ENCODE measurements at places on chromosomes 3 and 15.

GRCh38 chr15:65335278-65336055, 31.0 kb downstream of the RNU5B-1 start:
- DNase-seq, result no peak

DNA sequence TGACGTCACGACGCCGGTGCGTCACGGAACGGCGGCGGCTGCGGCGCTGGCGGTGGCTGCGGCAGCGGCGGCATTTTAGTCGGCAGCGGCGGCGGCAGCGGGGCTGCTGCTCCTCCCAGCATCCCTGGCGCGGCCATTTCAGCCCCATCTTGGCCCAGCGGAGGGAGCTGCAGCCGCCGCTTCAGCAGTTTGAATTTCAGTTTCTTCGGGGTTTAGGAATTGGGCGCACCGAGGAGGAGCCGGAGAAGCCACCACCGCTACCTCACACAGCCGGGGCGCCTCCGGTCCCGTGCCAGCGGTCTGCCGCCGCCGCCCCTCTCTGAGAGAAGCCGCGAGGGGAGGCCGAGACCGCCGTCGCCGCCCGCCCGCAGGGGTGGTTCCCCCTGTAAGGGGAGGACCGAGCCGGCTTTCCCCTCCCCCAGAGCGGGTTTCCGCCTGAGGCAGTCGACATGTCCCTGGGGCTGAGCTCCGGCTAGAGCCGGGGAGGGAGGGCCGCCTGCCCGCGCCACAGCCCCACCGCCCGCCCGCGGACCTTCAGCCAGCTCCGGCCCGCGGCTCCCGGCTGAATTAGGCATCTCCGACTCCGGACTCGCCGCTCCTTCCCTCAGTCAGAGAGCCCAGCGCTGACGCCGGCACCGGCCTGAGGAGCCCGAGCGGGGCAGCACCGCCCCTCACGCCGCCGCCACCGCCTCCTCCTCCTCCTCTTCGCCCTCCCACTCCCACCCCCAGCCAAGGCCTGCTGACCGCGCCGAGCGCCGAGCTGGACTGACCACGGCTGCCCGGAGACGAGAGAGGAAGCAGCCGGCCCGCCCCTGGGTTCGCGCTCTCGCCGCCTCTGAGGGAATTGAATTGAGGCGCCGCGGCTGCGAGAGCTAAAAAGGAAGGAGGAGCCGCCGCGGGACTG, at the start of gene TSC22D2:
TSC22D2 (plus strand) TSS at position 78 of the 904 bp plus-strand sequence. CDS start 1,053 bp downstream, outside the sequence.
- DNase-seq, result peak; percentile 95

DNA sequence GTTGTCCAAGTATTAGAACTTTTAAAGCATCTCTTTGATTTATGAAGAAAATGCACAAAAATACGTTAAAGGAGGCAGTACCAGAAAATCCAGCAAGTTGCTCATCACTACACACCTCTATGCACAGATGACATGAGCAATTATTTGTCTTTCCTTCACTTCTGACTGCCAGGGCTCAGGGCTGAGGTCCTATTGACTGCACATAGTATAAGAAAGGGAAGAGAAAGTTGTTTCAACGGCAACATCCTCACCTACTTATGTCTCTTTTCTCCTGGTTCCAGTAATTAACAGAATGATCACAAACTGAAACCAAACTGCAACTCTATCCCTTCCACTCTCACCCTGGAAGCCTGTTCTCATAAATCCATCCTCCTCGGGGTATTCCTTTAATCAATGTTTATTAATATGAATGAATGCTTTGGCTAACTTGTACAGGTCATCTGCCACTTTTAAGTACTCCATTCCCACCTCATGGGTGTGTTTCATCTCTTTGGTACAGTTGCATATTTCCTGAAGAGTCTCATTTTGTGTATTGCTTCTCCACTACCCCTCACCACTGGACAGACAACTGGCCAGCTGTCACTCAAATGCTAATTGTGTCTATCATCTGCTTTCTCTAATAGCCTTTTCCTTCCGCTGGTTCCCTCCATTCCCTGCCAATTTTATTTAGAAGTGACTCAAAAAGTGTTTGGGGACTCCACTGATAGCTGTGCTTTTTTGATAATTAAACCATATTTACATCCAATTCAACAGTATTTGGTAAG, 34.5 kb downstream of the RAB27A start:
- no peak for DNase-seq

DNA sequence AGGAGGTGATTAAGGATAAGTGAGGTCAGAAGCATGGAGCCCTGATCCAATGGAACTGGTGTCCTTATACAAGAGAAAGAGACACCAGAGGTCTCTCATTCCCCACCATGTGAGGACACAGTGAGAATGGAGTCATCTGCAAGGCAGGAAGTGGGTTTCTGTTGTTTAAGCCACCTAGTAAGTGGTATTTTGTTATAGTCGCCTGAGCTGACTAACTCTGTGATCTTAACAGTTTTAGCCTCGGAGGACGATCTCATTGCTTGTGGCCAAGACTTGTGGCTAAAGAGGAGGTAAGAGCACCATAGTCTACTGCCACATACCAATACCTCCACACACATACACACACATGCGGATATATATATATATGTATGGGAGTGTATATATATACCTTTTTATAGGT, 73.8 kb downstream of the MCTP2 start:
- DNase-seq, result no peak

DNA sequence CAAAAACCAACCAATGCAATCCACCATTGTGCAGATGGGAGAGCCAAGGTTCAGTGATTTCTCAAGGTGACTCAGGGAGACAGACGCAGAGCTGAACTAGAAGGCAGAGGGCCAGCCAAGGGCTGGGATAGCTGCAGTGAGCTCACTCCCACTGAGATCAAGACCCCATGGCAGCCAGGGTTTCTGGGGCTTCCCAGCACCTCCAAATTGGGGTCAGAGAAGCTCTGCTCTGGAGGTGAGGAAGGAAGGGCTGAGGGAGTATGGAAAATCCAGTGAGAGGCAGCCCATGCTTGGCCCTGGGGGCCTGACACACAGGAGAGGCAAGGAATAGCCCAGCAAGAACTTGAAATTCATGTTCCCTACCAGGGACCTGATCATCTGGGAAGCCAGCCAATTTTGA, 61.0 kb downstream of the ISG20 start:
- no peak for DNase-seq

GRCh38 chr3:31953091-31953490, 28.0 kb downstream of the OSBPL10 start:
- no peak for DNase-seq

GRCh38 chr3:108970561-108970960, 16.9 kb upstream of the GUCA1C start:
- DNase-seq, result no peak

GRCh38 chr3:162138509-162138908, 641.9 kb downstream of the OTOL1 start:
- DNase-seq, result no peak

- no peak for DNase-seq
These were observed 2.5 kb downstream of the MPI start for GRCh38 chr15:74892313-74892712.

DNA sequence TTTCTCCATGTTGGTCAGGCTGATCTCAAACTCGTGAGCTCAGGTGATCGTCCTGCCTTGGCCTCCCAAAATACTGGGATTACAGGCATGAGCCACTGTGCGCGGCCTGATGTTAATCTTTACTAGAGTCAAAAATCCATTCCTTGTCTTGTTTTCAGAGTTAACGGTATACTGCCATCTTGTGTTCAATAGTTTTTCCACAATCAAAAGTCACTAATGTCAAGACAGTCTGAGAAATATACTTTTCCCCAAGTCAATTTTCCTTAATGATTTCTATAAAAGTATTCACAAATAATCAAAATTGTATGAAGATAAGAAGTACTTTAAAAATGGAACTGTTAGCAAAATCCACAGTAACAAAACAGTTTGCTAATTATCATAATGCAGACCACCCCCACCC, 8.5 kb downstream of the CRBN start:
- no peak for DNase-seq

- DNase-seq, result no peak
These were observed 162.6 kb upstream of the PFN2 start for GRCh38 chr3:150133293-150133692.

GRCh38 chr15:90036806-90037510, 35.8 kb downstream of the ZNF710 start:
- DNase-seq, result no peak

GRCh38 chr3:95719481-95719880, 1094.9 kb upstream of the EPHA6 start:
- DNase-seq, result no peak

- DNase-seq, result no peak
These were observed 58.4 kb upstream of the HRH1 start for GRCh38 chr3:11095932-11096265.

GRCh38 chr3:146653978-146654377, 48.8 kb upstream of the PLSCR5 start:
- DNase-seq, result no peak

DNA sequence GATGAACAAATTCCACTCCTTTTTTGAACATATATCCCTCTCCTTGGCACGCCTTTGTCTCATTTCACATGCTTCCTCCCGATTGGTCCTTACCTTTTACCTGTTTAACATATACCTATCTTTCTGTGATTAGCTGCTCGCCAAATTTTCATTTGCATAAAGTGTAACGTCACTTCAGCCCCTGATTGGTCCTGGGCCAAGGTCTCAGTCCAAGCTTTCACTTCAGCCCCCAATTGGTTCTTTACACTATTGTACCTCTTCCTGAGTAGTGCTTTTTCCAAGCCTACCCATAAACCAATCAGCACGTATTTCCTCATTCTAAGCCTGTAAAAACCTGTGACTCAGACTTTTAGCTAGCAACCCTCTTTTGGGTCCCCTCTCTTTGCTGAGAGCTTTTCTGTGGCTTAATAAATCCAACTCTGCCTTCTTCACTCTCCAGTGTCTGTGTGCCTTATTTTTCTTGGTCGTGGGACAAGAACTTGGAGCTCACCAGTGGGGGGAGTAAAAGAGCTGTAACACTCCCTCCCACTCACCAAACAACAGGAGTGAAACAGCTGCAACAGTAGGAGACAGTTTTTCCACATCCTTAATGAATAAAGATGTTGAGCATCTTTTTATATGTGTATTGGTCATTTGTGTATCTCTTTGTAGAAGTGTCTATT, 584 bp upstream of the XCR1 start:
- no peak for DNase-seq

DNA sequence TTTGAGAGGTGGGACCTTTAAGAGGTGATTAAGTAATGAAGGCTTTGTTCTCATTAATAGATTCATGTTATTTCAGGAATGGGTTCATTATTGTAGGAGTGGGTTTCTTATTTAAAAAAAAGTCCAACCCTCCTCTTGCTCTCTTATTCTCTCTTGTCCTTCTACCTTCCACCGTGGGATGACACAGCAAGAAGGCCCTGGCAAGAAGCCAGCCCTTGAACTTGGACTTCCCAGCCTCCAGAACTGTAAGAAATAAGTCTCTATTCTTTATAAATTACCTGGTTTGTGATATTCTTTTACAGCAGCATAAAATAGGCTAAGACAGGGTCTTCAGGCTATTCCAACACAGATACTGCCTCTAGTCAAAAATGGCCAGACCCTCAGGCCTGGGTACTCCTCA, 62.2 kb downstream of the MYLK start:
- DNase-seq, result no peak

DNA sequence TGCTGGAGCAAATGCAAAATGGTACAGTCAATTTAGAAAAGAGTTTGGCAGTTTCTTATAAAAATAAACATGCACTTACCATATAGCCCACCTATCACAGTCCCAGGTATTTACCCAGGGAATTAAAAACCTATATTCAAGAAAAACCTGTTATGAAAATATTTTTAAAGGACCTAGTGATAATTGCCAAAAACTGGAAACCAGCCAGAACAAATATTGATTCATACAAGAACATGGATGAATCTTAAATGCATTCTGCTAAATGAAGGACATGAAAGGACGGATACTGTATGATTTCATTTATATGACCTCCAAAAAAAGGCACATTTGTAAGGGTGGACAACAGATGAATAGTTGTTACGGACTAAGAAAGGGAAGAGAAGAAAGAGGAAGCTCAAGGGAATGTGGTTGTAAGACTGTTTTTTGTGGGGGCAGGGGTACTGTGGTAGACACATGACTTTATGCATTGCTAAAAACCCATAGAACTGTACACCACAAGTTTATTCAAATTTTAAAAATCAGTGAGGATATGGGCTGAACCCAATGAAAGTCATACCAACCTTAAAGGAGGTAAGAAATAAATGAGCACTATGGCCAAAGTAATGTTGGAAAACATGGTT, 61.0 kb downstream of the ZBBX start:
- no peak for DNase-seq

DNA sequence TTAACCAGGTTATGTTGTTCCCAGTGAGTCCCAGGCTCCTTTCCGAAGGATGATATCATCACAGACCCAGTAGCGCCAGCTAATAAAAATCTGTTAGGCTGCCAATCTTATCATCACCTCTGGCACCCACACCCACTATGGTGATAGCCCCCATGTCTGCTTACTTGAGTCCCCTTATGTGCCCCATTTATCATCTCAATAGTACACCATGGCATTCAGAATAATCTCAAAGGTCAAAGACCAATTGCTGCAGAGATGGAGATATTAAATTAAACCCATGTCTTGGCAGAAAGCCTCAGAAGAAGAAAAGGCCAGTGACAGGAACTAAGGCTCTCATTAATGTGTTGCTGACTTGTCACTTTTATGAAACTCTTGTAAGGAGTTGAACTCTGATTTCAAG, 32.8 kb downstream of the CPNE4 start:
- DNase-seq, result no peak

- DNase-seq, result no peak
These were observed 9.6 kb upstream of the LRRC2 start for GRCh38 chr3:46575577-46576222.

DNA sequence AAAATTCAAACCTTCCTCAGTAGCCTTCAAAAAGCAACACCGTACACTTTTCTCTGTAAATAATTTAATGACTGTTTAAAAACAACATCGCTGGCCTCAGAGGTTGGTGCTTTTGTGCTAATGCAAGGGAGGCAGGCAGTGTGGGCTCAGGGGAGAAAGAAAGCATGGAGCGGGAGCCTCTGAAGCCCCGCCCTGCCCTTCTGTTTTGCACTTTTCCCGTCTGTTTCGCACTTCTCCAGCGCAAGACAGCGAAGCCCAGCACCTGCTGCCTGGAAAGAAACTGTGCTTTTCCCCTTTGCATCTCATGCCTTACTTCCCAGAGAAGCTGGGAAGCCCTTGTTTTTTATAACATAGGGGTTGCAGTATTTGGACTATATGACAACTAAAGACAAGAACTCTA, 23.1 kb downstream of the TRPM1 start:
- DNase-seq, result no peak

GRCh38 chr15:27681038-27681437, 418.1 kb downstream of the OCA2 start:
- no peak for DNase-seq

Measured in amygdala (tissue), 56 donors.